ENCODE measurements at places on chromosomes 7 and 10.

- no peak for DNase-seq
Measured at GRCh38 chr7:95433952-95434556, 774 bp downstream of the PON2 start.

- DNase-seq = no peak
Measured at GRCh38 chr10:61974601-61975390, 73.3 kb downstream of the ARID5B start.

DNA sequence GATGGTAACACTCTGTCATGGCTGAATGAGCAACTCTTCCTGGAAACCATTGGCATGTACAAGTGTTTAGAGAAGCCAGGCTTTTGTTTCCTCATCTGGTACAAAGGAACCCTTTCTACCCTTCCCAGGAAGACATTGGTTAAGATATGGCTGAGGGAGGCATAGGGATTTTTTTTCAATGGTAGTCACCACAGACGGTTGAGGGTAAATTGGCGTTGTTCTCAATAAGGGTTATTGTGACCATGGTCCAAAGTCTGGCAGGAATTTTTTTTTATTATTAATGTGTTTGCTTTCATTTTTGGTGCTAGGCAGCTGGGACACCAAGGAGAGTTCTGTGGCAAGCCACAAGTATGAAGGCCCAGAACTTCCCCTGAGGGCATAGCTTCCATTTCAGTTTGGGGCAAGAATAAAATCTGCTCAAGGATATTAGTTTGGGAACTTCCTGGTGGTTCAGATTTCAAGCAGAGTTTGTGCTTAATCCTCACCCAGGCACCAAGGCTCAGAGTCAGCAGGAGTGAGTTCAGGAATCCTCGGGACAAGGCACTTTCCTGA, at the start of gene PLEKHS1:
PLEKHS1 (plus strand) TSS at position 502 of the 552 bp plus-strand sequence. CDS start 3,596 bp downstream, outside the sequence.
- no peak for DNase-seq

DNA sequence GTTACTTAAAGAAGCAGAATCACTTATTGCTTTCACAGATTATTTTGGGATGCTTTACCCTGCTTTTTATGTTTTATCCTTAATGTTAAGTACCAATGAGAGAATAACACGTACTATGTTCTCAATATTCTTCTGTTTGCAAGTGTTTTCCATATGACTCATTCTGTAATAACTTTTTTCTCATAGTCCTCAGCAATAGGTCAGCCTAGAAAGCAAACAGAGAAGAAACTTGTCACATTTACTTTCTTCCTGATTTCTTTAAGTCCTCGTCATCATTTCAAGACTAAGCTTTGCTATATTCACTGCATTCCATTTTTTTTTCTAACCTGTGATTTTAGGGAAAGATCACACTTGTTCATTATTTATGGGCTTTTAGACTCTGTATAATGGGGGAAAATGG, 6.8 kb upstream of the AGR2 start:
- DNase-seq = no peak

- DNase-seq = no peak
Measured at GRCh38 chr7:46537191-46537905, 616.3 kb upstream of the IGFBP3 start.

GRCh38 chr7:123797673-123798531, 47.1 kb upstream of the HYAL4 start:
- DNase-seq = no peak

GRCh38 chr7:7596176-7596575, 29.5 kb downstream of the MIOS start:
- DNase-seq = no peak

GRCh38 chr10:49628599-49628998, 14.8 kb downstream of the CHAT start:
- no peak for DNase-seq

- DNase-seq = no peak
Measured at GRCh38 chr7:30253796-30254165, 30.6 kb upstream of the ZNRF2 start.

GRCh38 chr10:97506199-97506991, 7.7 kb downstream of the UBTD1 start:
- no peak for DNase-seq

DNA sequence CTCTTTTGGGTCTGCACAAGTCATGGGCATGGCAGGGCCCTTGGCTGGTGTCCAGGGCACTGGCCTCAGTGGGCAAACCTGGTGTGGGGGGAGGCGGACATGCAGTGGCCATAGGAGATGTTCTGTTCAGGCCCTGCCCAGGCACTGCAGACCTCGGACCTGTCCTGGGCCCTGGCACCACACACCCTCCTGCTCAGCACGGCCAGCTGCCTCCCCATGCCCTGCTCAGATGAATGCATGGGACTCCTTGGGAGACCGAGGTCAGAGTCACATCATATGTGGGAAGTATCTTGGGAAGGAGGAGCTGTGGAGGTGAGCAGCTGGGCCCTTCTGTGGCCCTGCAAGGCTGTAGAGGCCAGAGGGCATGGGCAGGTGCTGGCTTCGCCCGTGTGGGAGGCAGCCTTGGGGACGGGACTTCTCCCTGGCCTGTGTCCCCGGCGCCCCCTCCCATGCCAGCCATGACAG, 130.8 kb downstream of the VIPR2 start:
- DNase-seq = no peak

GRCh38 chr7:95758187-95758586, 14.2 kb upstream of the DYNC1I1 start:
- no peak for DNase-seq

GRCh38 chr10:44974628-44975430, 3.8 kb downstream of the DEPP1 start:
- DNase-seq = peak; percentile 65

GRCh38 chr7:107152011-107152410, 16.8 kb upstream of the HBP1 start:
- DNase-seq = no peak

DNA sequence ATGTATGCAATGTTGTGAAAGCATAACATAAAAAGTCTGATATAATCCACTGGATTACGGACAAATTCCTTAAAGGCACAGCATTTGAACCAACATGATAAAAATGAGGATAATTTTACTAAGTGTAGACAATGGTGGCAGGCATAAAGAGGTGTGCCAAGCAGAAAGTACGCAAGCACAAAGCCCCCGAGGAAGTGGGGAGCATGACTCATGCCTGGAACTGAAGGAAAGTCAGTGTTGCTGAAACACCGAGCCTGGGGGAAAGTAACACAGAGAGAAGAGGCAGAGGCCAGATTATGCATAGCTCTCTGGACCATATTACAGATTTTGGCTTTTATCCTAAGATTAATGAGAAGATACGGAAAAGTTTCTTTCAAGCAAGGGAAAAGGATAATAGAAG, 490.0 kb upstream of the PHF14 start:
- no peak for DNase-seq

DNA sequence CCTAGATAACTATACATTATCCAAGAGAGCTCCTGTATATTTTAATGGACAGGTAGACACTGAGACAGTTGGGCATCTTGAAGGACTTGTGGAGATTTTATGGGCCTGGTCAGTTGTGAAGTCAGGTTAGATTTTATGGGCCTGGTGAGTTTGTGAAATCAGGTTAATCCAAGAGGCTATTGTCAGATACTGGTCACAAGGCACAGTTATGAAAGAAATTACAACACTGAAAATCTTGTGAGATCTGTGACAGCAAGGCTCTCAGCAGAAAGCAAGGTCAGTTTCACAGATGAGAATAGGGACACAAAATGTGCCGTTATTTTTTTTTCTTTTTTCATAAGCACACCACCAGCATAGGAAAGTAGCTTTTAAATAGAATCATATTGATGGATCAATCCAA, 167.6 kb downstream of the VTI1A start:
- no peak for DNase-seq

DNA sequence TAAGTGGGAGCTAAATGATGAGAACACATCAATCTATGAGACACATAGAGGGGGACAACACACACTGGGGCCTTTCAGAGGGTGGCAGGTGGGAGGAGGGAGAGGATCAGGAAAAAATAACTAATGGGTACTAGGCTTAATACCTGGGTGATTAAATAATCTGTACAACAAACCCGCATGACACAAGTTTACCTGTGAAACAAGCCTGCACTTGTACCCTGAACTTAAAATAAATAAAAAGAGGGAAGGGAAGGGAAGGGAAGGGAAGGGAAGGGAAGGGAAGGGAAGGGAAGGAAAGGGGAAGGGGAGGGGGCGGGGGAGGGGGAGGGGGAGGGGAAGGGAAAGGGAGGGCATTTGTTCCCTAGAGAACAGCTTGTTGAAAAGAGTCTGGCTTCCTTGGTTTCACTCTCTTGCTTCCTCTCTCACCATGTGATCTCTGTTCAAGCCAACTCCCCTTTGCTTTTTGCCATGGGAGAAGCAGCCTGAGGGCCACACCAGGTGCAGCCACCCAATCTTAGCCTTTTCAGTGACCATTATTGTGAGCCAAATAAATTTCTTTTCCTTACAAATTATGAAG, 57.7 kb downstream of the FAM13C start:
- DNase-seq = no peak

DNA sequence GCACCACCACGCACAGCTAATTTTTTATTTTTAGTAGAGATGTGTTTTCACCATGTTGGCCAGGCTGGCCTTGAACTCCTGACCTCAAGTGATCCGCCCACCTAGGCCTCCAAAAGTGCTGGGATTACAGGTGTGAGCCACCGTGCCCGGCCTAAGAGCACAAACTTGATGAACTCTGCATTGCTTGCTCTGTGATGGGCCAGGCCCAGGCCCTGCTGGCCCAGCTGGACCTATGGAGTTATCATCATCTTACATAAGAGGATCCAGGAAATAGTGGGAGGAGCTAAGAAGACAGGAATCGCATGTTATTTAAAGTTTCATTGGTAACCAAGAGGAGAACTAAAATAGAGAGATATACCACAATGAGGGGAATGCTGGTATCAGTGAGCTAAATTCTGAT, 86.9 kb downstream of the DAGLB start:
- DNase-seq = no peak

GRCh38 chr7:131186816-131187215, 140.9 kb upstream of the MKLN1 start:
- DNase-seq = no peak

DNA sequence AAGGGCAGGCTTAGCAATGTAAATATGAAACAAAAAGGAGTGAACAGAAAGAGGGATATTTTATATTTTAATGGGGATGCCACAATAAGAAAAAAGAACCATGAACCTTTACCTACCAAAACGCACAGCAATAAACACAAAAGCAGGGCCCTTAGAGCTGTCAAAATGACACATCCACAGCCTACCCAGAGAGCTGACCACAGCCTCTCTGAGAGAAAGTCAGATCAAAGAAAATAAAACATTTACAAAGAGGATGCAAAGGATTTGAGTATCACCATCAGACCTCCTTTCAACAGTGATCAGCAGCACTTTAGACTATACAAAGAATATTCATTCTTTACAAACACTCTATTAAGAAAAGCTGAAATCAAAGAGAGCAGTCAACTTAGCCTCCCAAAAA, 52.9 kb downstream of the ERCC6 start:
- no peak for DNase-seq

DNA sequence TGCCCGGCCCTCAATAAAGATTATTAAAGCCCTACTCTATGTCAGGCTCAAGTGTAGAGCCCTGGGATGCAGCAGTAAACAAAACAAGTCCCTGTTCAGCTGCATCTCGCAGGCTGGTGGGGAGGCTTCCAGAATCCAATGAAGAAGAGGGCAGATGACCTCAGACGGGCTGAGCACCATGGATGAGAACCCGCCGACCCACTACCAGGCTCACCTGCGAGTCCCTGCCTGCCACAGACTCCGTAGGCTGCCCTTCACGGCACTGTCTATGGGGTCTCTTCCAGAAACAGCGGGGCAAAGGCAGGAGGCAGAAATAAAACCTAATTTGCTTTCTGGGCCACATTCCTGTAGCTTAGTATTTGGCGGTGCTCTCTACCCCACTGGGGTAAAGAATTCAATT, 22.7 kb downstream of the CHST15 start:
- no peak for DNase-seq

GRCh38 chr7:90188281-90188680, 23.3 kb upstream of the STEAP2 start:
- no peak for DNase-seq

- no peak for DNase-seq
Measured at GRCh38 chr7:42453931-42454361, 216.9 kb upstream of the GLI3 start.

DNA sequence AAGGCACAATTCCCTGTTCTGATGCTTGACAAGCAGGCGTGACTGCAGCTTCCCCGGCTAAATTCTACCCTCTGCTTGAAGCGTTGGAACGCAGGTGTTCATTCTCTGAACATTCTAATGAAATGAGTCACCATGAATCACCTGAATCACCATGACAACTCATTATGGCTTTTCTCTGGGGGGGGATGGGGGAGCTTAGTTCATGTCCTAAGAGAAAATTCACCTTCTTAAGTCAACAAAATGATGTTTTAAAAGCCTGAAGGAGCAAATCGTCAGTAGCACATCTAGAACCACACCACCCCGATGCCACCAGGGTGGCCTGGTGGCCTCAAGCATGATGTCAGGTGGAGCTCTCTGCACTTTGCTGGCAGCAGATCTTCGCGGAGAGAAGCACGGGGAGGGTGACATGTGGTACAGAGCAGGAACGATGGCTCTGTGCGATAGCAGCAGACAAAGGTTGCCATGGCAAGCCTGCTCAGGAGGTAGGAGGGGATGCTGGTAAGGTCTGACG, 33.7 kb downstream of the DDC start:
- DNase-seq = no peak

DNA sequence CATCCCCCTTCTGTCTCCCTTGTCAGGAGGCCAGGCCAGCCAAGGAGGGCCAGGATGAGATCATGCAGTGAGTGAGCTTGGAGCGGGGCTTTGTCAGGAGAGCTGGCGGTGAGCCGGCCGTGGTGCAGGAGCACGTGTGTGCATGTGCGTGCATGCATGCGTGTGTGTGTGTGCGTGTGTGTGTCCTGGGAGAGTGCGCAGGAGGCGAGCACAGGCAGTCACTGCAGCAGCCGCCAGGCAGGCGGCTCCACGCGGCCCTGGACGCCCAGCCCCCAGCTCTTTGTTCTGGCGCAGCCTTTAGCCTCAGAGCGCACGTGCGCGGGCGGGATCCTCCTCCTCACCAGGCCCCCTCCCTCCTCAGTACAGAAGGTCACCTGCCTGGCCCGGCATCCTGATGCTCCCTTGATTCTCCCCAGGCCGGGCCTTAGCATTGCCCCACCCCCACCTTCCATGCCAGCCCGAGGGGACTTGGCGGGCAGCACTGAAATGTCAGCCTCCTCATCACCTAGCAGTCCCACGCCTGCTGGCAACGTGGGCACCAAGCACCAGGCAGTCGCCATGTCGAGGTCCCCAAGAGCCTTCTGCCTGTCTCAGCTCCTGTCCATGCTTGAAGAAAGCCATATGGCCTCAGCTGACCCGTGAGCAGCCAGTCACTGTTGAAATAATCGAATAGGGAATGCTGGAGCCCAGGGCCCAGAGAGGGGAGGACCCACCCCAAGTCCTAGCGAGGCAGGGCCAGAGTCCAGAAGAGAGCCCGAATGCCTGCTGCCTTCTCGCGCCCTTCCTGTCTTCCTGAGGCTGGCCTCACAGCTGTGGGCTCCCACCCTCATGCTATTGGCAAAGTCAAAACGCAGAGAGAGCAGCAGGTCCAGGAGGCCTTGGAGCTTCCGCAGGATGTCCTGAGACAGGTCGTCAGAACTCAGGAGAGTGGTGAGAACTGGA, 125.9 kb upstream of the PPIF start:
- no peak for DNase-seq

- DNase-seq = peak; percentile 24
Measured at GRCh38 chr7:74454021-74454924, 567 bp downstream of the GTF2IRD1 start.
